ENCODE measurements at places on chromosomes 11 and 22. TPM values are rescaled to one million over a fixed set of nuclear protein-coding genes. Genes with fewer than 3 reads are reported as not detected.

DNA sequence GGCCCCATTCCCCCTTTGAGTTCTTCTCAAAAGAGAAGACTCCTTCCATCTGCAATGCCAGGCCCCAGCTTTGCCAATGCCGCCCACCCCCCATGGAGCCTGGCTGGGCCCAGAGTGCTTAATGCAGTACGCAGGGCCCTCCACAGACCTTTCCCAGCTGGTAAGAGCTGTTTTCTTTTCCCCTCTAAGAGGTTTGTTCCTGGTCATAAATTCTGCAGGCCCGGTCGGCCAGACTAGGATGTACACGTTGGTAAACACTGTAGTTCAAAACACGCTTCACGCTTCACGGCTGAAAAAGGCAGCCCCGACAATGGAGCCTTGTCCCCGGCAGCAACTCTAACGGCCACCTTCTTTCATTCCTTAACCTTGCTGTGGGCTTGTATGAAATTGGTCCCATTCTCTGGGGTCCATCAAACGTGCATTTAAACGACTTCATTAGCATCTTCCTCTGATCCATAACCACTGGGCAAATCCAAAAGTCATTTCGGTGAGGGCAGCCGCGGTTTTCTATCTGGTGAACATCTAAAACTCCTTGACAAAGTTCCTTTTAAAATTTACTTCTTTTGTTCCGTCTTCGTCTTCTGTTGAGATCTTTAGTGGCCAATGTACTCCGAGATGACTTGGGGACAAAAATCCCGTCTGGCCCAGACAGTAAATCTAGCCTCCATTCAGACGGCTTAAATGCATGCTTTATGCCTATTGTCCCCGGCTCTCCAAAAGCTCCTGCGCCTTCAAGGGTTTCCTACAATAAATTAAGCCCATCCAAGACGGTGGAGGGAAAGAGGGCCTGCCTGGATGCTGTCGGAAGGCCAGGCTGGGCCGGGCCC is 60.0 kb upstream of the MYEOV start:
- peak; percentile 10 for DNase-seq
- no peaks in the 10 kb centered on the region for H3K4me1 ChIP-seq
- H3K4me3 ChIP-seq, result no peak overlapping the region
- H3K27ac ChIP-seq, result no peak overlapping the region

The SULT4A1 gene
- not detected for total RNA-seq

The TMEM191B gene
- not detected for total RNA-seq

The TRIM6 gene
- 0.87 TPM for total RNA-seq

GRCh38 chr11:83026229-83026628 is 45.5 kb downstream of the RAB30 start:
- no peak for DNase-seq
- no peaks in the 10 kb centered on the region for H3K27me3 ChIP-seq
- H3K27ac ChIP-seq, result no peak overlapping the region
- peaks cover 19% of the 10 kb centered on the region for H3K4me1 ChIP-seq

DNA sequence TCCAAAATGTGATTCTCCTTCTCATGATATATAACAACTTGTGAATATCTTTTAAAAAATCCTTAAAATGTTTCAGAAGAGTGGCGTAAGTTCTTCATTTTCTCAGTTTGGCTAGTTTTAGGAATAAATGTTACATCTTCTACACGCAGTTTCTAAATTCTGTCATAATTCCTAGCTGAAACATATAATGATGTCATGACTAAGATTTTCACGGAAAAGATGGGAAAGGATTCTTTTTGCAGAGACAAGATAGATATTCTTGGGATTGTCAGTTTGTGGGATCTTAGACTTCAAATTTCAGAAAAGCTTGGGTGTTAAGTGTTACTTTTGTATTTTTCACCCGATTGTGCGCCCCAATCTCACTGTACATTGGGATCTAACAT is 1.7 kb downstream of the EED start:
- no peaks in the 10 kb centered on the region for H3K36me3 ChIP-seq
- peak overlapping the region; percentile 73 for H3K4me3 ChIP-seq
- H3K4me1 ChIP-seq, result peaks cover 61% of the 10 kb centered on the region
- H3K27me3 ChIP-seq, result no peaks in the 10 kb centered on the region
- DNase-seq, result no peak

DNA sequence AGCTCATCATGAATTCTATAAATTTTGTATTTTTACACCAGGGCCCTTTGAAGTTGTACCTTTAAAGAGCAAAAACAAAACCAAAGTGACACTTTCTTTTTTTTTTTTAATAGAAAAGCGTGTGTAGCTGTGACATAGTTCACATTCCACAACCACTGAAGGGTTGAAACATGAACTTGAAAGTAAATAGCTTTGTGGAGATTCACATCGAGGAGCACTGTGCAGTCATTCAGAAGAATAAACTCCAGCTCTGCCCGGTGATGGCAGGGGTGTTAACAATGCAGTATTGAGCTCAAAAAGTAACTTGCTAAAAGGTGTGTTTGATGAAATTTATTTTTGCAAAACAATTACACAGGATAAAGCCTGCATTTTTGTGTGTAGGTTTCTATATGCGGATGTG is 1166.2 kb downstream of the TBC1D22A start:
- H3K36me3 ChIP-seq, result no peaks in the 10 kb centered on the region
- H3K27ac ChIP-seq, result no peak overlapping the region
- peaks cover 11% of the 10 kb centered on the region for H3K27me3 ChIP-seq
- DNase-seq, result no peak

DNA sequence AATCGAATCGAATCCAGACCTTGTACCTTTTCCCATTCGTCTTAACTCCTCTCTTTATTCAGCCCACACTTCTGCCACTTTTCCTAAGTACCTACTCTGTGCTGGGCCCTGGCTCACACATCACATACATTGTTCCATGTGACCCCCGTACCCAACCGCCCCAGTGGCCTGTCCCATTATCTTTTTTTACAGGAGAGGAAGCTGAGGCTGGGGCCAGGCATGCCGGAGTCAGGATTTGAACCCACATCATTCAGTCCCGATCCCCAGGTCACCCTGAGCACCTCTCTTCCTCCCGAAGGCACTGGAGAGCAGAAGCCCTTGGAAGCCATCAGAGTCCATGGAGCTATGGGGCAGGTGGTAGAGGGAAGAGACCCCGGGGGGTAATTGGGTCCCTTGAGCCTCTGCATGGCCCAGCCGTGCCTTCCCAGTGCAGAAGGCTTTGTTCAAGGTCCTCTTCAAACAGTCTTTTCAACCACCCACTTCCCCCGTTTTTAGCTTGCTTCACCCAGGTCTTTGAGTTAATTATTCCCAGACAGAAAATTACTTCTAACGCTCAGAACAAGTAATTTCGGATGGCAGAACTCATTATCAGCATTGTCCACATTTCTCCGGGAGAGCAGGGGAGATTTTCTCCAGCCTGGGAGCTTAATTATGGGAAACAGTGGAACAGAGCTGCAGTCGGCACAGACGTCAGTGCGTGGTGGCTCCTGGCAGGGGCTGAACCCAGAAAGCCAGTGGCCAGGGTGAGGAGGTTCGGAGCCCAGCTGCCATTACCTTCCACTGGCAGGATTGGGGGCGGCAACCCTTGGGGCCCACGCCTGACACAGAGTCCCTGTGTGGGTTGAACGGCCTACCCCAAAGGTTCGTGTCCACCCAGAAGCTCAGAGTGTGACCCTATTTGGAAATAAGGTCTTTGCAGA is 82.4 kb upstream of the RTL6 start:
- no peak overlapping the region for H3K4me3 ChIP-seq
- H3K27ac ChIP-seq, result no peak overlapping the region
- no peak for DNase-seq
- no peaks in the 10 kb centered on the region for H3K36me3 ChIP-seq

The NLRP10 gene
- total RNA-seq, result not detected

DNA sequence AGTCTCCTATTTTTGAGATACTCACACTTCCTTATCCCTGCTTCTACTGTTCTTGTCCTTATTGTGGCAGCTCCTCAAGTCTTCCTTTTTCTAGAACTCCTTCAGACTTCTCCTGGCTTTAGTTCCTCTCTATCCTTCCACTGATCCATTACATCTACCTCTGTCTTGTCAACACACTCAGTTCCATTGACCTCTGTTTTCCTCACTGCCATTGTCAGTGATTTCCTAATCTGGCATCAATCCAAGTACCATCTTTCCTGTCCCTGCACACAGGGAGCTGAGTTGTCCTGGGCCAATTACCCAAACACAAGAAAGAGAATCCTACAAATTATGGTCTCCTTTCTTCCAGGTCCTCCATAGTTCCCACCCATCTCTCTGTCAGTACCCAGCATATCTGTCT is 27.9 kb upstream of the RIC3 start:
- H3K27me3 ChIP-seq, result no peaks in the 10 kb centered on the region
- no peak for DNase-seq
- no peak overlapping the region for H3K4me3 ChIP-seq
- peaks cover 4% of the 10 kb centered on the region for H3K4me1 ChIP-seq

The NXPE2 gene
- total RNA-seq, result 0.89 TPM

- H3K4me1 ChIP-seq, result peaks cover 14% of the 10 kb centered on the region
- H3K4me3 ChIP-seq, result no peak overlapping the region
- no peak for DNase-seq
Measured at GRCh38 chr11:12258451-12258850, 118.9 kb upstream of the PARVA start.

DNA sequence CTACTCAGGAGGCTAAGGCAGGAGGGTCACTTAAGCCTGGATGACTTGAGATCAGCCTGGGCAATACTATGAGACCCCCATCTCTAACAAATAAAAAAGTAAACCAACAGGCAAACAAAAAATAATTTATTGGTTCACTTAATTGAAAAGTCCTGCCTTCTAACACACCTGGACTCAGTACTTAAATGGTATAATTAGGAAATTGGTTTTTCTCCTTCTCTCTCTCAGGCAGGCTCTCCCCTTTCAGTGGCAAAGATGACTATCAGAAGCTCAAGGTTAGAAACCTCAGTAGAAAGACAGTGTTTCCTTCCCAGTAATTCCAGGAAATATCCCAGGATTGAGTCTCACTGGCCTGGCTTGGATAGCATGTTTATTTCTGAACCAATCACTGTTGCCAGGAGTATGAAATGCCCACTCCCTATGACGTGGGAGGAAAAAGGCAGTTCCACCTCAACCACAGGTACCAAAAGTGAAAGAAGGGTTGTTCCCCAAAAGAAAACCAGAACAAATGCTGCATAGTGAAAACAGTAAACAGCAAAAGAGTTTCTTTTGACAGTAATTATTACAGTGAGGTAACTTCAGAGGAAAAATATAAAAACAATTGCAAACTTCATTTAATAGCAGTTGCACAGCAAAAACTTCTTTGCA is 56.3 kb upstream of the SOX6 start:
- no peaks in the 10 kb centered on the region for H3K36me3 ChIP-seq
- H3K27ac ChIP-seq, result no peak overlapping the region
- no peak overlapping the region for H3K4me3 ChIP-seq
- H3K4me1 ChIP-seq, result no peaks in the 10 kb centered on the region

GRCh38 chr11:117966908-117967307 is 19.3 kb upstream of the IL10RA start:
- no peak for DNase-seq
- no peak overlapping the region for H3K27ac ChIP-seq
- H3K27me3 ChIP-seq, result no peaks in the 10 kb centered on the region
- no peak overlapping the region for H3K4me3 ChIP-seq
- peaks cover 16% of the 10 kb centered on the region for H3K4me1 ChIP-seq
- no peaks in the 10 kb centered on the region for H3K36me3 ChIP-seq

- H3K27me3 ChIP-seq, result no peaks in the 10 kb centered on the region
- no peak overlapping the region for H3K27ac ChIP-seq
- H3K4me1 ChIP-seq, result no peaks in the 10 kb centered on the region
- no peak for DNase-seq
- no peaks in the 10 kb centered on the region for H3K36me3 ChIP-seq
- H3K4me3 ChIP-seq, result no peak overlapping the region
Measured at GRCh38 chr11:5574654-5575053, 6.0 kb upstream of the OR52B6 start.

- H3K4me1 ChIP-seq, result no peaks in the 10 kb centered on the region
- H3K36me3 ChIP-seq, result peaks cover 96% of the 10 kb centered on the region
- no peak overlapping the region for H3K27ac ChIP-seq
- DNase-seq, result no peak
- H3K4me3 ChIP-seq, result no peak overlapping the region
Measured at GRCh38 chr11:10498022-10498400, 42.9 kb downstream of the AMPD3 start.

The LRP4 gene
- 2.0 TPM for total RNA-seq

The MRGPRX3 gene
- not detected for total RNA-seq

The CAPN5 gene
- total RNA-seq, result 110 TPM

DNA sequence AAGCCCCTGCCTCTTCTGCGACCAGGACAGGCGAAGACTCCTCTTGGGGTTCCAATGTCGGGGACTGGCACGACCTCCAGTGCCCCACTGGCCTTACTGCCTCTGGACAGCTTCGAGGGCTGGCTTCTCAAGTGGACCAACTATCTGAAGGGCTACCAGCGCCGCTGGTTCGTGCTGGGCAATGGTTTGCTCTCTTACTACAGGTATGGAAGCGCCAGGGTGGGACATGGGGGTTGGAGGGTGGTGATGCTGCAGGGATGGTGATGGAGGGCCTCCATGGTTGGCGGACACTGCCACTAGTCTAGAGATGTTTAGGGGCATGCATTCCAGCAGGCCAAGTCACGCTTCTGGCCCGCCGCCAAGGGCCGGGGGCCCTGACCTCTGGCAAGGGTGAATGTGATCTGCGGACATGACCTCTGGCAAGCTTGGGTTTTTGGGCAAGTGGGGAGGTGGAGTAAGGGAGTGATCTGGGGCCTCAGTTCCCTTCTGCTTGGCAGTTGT is 727 bp downstream of the OSBP2 start:
- peak overlapping the region; percentile 78 for H3K27ac ChIP-seq
- H3K4me1 ChIP-seq, result peaks cover 25% of the 10 kb centered on the region
- no peaks in the 10 kb centered on the region for H3K36me3 ChIP-seq
- H3K27me3 ChIP-seq, result no peaks in the 10 kb centered on the region

DNA sequence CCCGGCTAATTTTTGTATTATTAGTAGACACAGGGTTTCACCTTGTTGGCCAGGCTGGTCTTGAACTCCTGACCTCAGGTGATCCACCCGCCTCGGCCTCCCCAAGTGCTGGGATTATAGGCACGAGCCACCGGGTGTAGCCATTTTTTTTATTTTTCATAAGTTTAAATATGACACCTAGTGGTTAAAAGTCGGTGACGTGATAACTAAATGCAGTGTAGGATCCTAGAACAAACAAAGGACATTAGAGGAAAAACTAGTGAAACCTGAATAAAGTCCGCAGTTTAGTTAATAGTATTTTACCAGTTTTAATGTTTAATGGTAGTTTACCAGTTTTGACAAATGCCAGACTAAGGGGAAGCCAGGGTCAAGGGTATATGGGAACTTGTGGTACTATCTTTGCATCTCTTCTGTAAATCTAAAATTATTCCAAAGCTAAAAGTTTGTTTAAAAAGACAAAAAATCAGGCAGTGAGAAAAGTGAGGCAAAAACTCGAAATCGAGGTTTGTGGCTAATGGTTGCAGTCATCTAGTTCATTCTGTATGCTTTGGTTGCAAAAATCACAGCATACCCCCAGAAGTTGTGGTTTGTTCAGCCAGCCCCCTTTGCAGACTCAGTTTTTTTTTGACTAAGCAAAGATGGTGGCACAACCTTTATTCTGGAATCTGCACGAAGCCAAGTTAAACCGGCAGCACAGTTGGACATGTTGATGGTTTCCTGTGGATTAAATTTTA is 29.6 kb downstream of the TOM1 start:
- H3K4me3 ChIP-seq, result no peak overlapping the region
- H3K4me1 ChIP-seq, result peaks cover 15% of the 10 kb centered on the region
- peaks cover 94% of the 10 kb centered on the region for H3K36me3 ChIP-seq
- H3K27ac ChIP-seq, result peak overlapping the region; percentile 79
- no peak for DNase-seq
- H3K27me3 ChIP-seq, result no peaks in the 10 kb centered on the region

The KCNJ1 gene
- not detected for total RNA-seq

GRCh38 chr11:34395916-34396550 is 38.2 kb upstream of the ABTB2 start:
- no peak overlapping the region for H3K27ac ChIP-seq
- H3K4me3 ChIP-seq, result no peak overlapping the region
- H3K36me3 ChIP-seq, result no peaks in the 10 kb centered on the region
- no peak for DNase-seq
- H3K27me3 ChIP-seq, result no peaks in the 10 kb centered on the region

Measured in stomach (tissue), 19 donors.